ENCODE measurements at places on chromosomes 12 and 14.

GRCh38 chr12:81450920-81451739, 308.0 kb downstream of the PPFIA2 start:
- peak; percentile 17 for DNase-seq

DNA sequence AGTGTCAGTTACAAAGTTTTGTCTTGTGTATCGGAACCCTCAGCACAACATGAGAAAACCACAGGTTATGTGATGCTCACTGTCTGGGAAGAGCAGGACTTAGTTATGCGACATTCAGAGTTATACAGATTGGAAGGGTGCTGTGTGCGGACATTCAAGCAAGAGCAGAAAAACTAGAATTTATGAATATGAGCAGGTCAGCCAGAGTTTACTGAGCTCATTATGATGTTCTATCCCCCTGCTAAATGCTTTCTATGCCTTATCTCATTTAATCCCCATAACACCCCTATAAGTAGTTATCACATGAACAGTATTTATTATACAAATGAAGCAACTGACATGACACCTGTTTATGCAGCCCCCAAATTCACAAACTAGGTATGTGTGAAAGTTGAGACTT, 1083.2 kb downstream of the FLRT2 start:
- no peak for DNase-seq

DNA sequence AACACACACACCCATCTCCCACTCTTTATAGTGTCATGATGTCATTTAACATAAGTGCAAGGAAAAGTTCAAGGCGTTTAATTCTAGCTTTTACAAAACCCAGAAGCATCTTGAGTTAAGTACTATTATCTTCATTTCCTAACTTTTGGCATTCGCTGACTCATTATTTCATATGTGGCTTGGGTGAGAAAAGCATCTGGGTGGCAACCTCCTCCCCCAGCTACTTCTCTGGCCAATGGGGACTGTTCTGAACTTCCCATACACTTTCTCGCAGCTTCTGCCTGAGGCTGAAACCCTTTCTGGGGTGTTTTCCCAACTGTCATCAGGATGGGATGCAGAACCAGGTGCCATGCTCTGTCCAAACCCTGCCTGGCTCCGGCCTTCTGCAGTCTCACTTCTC, 2.8 kb upstream of the MARK3 start:
- no peak for DNase-seq

DNA sequence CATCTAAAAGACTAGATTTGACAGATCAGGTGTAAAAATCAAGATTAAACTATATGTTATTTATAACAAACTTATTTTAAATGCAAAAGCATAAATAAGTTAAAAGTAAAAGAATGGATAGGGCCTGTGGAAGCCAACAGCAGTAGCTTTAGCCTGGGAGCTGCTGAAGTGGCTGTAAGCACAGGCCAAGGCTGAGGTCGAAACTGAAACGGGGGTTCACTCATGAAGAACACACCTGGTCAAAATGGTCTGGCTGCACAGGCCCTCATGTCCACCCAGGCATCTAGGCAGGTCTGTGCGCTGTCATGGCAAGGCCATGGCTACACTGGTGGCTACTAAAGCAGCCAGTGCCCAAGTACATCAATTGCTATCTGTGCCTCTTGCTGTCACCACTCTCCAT, 23.1 kb downstream of the CATSPERB start:
- no peak for DNase-seq

GRCh38 chr12:93785249-93786010, 108.3 kb downstream of the CRADD start:
- no peak for DNase-seq

- DNase-seq = no peak
Observed at GRCh38 chr14:68927956-68928675, 51.0 kb downstream of the ACTN1 start.

DNA sequence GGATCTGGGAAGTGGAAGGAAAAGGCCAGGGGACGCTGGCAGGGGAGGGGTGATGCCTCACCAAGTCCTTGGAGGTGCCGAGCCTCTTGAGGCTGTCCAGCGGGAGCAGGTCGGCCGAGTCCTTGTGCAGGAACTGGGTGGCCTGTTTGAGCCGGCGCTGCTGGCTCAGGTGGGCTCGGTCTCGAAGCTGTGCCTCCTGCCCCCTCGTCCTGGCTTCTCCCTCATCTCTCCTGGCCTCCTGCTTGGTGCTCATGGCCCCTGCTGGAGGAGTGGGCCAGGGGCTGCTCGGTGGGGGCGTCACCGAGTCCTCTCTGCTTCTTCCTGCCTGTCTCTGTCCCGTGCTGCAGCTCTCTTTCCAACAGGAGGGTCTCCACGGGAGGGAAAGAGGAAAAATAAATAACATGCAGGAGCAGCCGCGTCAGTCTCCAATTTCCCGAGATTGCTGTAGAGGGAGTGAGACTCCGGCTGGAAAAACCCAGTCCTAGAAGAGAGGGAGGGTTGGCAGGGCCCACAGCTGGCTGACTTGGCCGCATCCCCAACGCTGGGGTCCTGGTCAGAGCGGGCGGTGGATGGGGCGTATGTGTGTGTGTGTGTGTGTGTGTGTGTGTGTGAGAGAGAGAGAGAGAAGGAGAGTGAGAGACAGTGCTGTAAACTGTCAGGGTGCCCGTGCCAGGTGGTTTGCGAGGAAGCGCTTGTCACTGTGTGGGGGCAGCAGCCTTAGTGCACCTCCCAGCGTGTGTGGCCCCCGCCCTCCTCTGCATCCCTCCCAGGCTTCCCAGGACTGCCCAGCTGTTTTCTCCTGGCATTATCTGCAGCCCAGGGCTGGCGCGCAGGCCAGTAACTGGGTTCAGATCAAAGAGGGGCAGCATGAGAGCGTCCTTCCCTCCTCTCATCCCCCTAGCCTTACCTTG, at the start of gene NRIP2:
TSS of gene NRIP2 (minus strand) at position 455 of the 911 bp plus-strand sequence. CDS start at position 403, 52 bp downstream.
- peak; percentile 17 for DNase-seq

Data from NCI-H2029 treated with DMSO at 0.1 percent for 48 hours (cell line).